ENCODE measurements at places on chromosomes 3 and 15. TPM values are rescaled to one million over a fixed set of nuclear protein-coding genes. Genes with fewer than 3 reads are reported as not detected.

SSUH2 gene
- total RNA-seq, result 0.71 TPM

PLIN1 gene
- total RNA-seq, result 140 TPM

PLAAT1 gene
- 5.7 TPM for total RNA-seq

CCDC33 gene
- not detected for total RNA-seq

GOLGA6L10 gene
- 0.34 TPM for total RNA-seq

PLA1A gene
- 8.7 TPM for total RNA-seq

SCN11A gene
- total RNA-seq, result not detected

CISH gene
- 41.9 TPM for total RNA-seq

MYO5C gene
- 17.1 TPM for total RNA-seq

- DNase-seq, result no peak
Measured at GRCh38 chr15:70400766-70401541, 303.2 kb upstream of the TLE3 start.

- no peak for DNase-seq
Measured at GRCh38 chr3:42055291-42055690, 35.9 kb upstream of the TRAK1 start.

DNA sequence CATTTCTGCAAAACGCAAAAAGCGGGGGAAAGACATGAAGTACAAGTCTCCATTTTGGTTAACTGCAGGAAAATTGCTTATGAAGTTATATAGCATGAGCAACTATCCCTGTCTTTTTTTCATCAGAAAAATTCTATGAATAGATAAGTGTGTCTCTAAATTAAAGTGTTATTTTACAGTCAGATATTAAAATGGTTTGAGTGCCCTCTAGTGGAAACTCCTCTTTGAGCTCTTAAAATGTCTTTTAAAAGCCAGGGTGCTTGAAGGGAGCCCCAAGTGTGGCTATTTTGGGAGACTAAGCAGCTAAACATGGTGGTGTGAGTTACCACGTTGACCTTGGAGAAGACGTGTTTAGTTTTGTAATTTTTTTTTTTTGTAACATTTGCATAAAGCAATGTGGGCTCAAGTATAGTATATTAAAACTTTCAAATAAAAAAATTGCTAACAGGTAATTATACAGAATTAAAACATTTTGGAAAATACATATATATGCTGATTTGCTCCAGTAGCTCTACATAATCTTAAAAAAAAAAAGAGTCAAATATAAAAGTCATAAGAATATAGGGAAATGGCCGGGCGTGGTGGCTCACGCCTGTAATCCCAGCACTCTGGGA, 77.2 kb downstream of the PPP2R3A start:
- no peak for DNase-seq

- DNase-seq, result no peak
Measured at GRCh38 chr15:24675332-24676144, at the start of gene NPAP1. Gene NPAP1, plus strand, starts transcription at chr15:24675775. Its CDS starts 93 bp downstream, at chr15:24675868.

GRCh38 chr3:31448035-31448881, 84.5 kb upstream of the STT3B start:
- no peak for DNase-seq

GRCh38 chr3:46712191-46713049, 5.2 kb downstream of the PRSS50 start:
- DNase-seq, result no peak

GRCh38 chr3:11953778-11954177, 50.4 kb upstream of the SYN2 start:
- no peak for DNase-seq

- no peak for DNase-seq
Measured at GRCh38 chr15:34339946-34340345, 2.4 kb upstream of the SLC12A6 start.

DNA sequence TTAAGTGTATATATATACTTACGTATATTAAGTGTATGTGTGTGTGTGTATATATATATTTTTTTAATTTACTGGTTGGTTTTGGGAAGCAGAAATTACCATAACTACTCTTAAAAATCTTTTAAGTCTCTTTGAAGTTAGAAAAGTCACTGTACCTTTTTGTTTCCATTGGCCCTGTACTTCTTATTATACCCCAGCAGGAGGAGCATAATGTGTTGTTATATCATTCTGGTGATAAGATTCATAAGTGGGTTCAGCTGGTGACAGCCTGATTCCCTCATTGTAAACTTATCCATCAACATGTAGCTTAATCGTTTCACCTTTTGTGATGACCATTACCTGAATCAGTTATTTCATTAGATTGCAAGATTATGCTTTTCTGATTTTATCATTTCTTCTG, 30.8 kb downstream of the MLH1 start:
- no peak for DNase-seq

DNA sequence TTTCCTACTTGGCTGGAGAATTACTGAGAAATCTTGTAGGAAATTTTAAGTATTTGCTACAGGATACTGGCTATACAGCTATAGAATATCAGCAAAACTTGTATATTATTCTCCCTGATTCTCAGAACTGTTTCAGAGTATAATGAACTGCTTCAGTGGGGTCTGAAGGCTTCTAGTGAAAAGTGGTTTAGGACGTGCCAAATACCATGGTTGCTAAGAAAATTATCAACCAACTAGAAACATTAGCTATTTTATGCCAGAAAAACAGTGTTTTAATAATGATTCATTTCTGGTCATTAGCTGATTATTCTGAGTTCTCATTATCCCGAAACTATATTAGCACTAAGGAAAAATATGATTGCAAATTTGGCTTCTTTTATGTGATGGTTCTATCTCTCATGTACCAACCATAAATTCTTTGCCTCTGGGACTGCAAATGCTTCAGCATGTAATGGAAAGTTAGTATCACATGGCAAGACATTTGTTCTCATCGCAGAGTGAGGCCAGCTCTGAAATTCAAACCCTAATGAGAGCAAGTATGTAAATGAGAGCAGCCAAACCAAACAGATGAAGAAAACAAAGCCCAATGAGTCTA, 11.0 kb upstream of the TSC22D2 start:
- DNase-seq, result no peak

- DNase-seq, result no peak
Measured at GRCh38 chr3:94525043-94525442, 462.2 kb downstream of the NSUN3 start.

- no peak for DNase-seq
Measured at GRCh38 chr15:81856001-81856633, 189.7 kb downstream of the MEX3B start.

- DNase-seq, result no peak
Measured at GRCh38 chr3:168865022-168865551, 769.4 kb upstream of the GOLIM4 start.

DNA sequence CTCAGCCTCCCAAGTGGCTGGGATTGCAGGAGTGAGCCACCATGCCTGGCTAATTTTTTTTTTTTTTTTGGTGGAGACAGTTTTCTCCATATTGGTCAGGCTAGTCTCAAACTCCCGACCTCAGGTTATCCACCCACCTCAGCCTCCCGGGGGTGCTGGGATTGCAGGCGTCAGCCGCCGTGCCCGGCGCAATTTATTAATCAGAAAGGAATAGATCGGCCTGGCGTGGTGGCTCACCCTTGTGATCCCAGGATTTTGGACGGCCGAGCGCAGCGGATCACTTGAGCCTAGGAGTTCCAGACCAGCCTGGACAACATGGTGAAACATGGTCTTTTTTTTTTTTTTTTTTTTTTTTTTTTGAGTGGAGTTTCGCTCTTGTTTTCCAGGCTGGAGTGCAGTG, 13.3 kb upstream of the GOLGA8M start:
- no peak for DNase-seq

DNA sequence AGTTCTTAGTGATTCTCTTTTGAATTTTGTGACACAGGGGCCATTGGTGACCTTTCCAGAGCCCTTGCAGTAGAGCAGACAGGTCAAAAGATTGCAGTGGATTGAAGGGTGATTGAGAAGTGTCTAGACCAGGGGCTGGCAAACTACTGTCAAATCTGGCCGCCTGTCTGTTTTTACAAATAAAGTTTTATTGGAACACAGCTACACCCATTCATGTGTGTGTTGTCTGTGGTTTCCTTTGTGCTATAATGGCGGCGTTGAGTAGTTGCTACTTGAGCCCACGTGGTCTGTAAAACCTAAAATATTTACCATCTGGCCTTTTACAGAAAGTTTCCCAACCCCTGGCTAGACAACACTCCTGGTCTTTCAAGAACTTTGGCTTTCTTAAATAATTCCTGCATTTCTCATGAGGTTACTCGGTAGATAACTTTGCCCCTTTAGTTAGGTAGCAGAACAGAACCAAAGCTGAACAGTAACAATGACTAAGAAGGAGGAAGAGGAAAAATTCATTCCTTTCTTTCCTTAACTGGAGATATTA, 265.1 kb upstream of the NR2E3 start:
- DNase-seq, result no peak

DNA sequence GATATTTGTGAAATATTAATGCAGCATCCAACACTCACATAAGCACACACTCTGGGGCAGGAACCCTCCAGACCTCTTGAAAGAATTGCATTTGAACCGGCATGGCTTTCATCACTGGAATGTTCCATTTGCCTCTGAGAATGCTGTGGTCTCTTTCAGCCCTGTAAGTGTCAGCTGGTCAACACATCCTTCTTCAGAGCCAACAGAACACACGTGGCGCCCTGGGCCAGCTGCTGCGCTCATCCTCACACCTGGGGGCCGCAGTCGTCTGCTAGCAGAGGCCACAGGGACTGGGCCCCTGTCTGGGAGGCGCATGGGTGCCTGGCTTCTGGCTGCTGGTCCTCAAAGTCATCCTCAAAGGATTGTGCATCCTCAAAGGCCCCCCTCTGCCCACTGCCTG, 71.4 kb upstream of the HERC1 start:
- DNase-seq, result no peak

GRCh38 chr3:34073111-34073510, 274.7 kb downstream of the PDCD6IP start:
- no peak for DNase-seq

DNA sequence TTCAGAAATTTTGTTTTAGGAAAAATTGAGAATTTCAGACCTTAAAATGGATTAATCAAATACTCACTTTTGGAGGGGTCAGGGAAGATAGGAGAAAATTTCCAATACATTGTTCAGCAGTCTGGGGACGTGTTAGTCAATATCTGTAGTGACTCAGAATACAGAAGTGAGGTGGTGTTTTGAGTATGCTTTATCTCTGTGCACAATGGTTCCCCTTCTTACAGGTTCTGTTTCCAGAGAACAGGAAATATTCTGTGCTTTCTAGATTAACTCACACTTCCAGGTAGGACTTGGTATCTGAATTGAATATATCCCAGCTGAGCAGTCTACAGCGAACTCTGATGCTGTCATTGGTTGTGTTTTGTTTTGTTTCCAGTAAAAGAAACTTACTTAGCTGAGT, 30.7 kb upstream of the CCDC54 start:
- DNase-seq, result no peak

- DNase-seq, result no peak
Measured at GRCh38 chr3:38611866-38612265, 37.6 kb downstream of the SCN5A start.

- no peak for DNase-seq
Measured at GRCh38 chr3:59979542-59979941, 929.7 kb upstream of the CFAP20DC start.

DNA sequence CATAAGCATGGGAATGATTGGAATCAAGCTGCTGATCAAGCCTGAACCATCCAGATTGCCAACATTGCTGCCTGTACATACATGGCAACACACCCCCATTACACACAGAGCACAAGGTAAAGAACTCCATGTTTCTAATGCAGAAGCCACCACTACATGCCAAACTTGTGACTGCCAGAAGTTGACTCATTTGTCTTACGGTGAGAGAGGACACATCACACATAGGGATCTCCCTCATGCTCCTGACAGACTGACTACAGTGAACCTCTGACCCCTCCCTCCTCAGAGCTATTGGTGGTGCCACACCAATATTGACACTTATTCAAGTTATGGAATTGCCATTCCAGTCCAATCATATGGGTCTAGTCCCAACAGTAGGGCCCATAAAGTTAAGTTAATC, 42.3 kb downstream of the EFHB start:
- no peak for DNase-seq

- DNase-seq, result no peak
Measured at GRCh38 chr15:98451236-98451635, 197.1 kb upstream of the IGF1R start.

DNA sequence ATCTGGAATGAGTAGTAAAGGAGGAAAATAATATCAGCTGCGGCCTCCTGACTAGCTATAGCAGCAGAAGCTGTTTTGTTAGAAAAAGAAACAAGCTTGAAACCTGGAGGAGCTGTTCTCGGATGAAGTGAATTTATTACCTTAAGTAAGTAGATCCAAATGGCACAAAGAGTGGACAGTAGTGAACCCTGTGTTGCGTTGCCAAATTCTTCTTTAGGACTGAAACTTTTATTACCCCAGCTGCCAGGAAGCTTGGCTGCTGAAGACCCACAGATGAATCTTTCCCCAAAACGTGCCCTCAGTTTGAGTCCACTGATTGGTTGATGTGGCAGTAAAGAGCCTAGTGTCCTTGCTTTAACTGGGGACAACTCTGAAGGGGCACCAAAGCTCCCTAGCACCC, 366.8 kb upstream of the GBE1 start:
- DNase-seq, result no peak

DNA sequence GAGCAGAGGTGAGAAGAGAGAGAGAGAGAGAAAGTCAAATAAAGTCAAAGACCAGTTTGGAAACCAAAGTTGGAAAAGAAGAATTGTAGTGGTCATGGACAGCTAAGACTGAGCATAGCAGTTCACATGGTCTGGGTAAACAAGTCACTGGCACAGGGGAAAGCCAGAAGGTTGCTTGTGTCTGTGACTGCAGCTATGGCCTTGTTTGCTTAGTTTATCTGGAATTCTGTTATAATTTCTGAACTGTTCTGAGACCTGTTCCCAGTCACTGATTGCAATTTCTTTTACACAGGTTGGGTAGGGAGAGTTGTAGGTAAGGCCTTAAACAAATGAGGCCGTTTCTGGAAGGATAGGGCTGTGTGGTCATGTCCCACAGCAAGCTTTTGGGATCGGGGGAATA, 43.4 kb upstream of the MYZAP start:
- DNase-seq, result no peak

DNA sequence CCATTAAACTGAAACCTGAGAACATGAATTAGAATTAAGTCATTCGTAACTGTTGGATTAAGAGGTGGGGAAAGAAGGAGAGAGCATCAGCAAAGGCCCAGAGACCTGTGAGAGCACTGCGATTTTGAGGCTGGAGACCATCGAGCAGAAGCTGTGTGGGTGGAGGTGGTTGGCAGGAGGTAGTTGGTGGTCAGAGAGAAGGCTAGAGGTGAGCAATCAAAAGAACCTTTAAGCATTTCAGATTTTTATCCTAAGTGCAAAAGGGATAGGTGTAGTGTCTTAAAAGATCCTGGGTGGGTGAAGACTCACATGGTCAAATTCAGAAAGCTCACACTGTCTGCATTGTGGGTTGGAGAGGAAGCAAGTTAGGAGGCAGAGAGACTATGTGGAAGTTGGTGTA, 65.1 kb upstream of the TEX264 start:
- no peak for DNase-seq

GRCh38 chr3:152048831-152049230, 175.4 kb downstream of the SUCNR1 start:
- DNase-seq, result no peak

DNA sequence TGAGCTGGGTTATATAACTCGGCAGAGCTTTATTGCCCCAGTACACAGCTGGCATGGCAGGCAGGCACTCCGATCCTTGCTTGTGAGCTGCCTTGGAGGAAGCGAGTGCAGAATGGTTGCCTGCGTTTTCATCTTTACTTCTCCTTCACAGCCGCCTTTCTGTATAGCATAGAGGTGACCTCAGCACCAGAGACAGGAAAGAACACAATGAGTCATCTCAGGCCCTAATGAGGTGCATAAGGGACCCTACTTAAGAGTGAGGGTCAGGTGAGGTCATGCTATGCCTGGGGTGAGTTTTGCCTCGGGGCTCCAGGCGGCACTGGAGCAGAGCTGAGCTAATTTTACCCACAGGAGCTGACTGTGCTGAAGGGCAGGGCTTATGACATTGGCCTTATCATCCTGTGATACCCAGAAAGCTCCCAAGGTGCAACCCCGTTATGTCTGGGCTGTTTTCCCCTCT, 43.5 kb downstream of the LPP start:
- DNase-seq, result no peak
